T1000 (cell line): ENCODE measurements at places on chromosomes 2 and 18.

DNA sequence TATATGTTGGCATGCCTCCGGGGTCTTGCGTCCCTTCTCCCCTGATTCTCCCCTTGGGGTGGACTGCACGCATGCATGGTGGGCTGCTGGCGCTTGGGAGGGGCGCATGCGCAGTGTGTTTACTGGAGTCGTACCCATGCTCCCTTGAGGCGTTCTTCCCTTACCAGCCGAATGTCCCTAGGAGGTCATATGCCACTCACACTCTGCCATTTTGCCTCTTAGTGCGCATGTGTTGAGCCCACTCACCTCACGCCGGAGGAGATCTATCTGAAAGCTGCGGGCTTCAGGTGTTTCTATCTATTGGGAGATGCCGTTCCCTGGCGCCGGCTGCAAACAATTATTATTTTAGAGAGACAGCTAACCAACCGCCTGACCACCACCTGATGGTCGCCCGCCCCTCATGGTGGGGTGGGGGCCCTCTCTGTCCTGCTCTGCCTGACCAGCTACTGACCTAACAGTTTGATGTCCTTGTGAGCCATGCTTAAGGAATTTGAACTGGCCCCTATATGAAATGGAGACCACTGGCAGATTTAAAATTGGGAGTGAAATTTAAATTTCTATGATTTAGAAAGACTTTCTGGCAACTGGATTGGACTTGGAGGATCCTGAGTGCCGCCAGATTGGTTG, 179.6 kb downstream of the RNF144A start:
- DNase-seq: no peak

- DNase-seq: no peak
These were observed 31.2 kb upstream of the STAT1 start for GRCh38 chr2:191045141-191045540.

DNA sequence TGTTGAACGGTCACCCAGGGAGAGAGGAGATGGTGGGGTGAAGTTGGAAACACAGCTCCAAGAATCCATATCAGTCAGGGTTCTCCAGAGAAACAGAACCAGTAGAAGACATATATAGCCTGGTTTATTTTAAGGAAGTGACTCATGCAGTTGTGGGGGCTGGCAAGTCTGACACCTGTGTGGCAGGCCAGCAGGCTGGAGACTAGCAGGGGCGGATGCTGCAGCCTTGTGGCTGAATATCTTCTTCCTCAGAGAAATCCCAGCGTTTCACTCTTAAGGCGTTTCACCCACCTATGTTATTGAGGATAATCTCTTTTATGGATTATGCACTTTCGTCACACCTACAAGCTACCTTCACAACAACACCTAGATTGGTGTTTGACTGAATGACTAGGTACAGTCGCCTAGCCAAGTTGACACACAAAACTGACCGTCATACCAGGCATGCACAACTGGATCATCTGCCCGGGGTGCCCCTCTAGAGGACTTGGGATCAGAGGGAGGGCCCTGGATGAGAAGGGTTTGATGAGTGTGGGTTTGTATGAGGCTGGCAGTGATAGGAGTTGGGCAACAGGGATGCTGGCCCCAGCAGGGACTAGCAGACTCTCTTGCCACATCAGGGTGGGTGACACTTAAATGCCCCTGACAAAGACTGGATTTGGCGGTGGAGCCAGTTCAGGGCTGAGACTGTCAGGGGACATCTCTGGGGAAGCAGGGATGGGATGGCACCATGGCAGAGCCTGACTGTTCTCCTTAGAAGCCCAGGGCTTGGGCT, 23.4 kb downstream of the MROH2A start:
- DNase-seq: no peak

GRCh38 chr18:31821545-31822171, 61.0 kb upstream of the SLC25A52 start:
- no peak for DNase-seq

DNA sequence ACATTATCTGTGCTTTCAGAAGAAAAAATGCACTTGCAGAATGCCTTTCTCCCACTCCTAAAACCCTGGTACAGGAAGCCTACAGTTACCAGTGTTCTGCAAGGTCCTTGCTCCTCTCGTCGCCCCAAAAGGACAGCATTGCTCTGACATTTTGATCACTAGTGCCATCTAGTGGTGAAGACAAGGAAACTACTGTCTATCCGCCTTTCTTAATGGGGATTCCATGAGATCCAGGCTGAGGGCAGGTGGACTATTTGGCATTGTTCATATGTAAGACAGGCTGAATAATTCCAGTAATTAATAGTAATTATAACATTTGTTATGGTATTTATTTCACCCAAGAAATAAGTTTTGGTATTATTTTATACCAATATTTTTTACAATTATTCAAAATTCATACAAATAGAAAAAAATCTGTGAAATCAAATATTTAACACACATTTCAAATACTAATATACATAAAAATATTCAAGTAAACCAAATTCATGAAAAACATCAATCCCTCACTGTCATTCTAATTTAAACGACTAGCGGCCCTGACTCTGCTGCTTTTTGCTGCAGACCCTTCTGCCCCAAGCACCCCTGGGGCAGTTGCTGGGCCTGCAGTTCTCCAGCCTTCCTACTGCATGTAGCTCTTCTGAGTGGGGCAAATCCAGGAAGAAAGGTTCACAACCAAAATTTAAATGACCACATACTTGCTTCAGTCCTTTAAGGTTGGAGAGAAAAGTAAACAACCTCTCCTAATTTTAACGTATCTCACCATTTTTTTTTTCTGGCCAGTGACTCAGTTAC, 19.0 kb downstream of the TPGS2 start:
- no peak for DNase-seq

GRCh38 chr2:64410671-64411070, 43.3 kb upstream of the LGALSL start:
- DNase-seq: no peak
